NCI-H1092 treated with DMSO at 0.1 percent for 48 hours (cell line): ENCODE measurements at places on chromosomes 7 and 10.

DNA sequence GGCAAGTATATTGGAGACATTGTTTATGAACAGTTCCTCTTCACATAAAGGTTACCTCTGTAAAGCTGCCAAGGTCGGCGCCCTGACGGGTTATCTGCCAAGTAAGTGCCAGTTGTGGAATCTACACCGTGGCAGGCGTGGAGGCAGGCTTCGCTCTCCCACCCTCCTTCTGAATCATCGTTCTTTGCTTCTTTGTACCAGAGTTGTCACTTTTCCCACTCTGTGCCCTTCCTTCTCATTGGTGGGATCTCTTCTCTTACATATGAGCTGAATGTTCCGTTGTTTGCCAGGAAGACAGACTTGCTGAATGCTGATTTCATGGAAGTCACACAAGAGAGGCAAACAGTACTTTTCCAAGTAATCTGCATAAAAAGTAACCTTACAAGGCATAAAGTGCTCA lies 40.6 kb upstream of the PTPRZ1 start:
- peak; percentile 36 for DNase-seq

DNA sequence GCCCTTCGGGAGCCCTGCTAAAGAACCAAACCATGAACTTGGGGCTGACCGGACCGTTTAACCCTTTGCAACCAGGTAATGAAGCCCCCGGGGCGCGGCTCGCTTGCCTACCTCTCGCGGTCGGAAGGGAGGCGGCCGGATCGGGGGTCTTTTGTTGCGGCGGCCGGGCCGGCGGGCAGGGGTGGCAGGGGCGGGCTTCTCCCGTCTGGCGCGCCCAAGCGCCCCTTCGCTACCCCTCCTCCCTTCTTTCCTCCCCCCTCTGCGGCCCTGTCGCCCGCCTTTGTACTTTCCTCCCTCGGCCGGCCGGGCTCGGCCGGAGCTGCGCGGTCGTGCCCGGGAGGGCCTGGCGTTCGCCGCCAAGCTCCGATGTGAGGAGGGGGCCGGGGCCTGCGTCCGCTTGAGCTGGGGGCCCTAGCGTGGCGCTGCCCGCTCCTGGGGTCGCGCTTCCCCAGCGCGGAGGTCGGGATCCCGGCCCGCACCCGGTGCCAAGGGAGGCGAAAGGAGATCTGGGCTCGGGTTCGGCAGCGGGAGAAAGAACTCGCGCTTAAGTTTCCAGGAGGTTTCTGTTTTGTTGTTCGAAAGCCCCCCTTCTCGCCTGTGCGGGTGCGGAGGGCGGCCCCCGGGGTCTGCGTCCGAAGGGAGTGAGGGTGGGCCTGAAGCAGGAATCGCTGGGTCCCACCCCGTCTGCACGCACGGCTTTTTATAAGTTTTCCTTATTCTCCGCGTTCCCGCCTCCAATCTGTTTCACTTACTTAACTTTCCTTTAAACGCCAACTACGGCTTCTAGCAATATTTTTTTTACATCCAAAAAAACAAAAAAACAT lies 436.8 kb upstream of the GALNT17 start:
- peak; percentile 67 for DNase-seq

- DNase-seq, result no peak
Measured at GRCh38 chr7:219581-220150, 27.3 kb downstream of the FAM20C start.

GRCh38 chr10:86569335-86569734 lies 47.7 kb upstream of the WAPL start:
- DNase-seq, result no peak

- peak; percentile 11 for DNase-seq
Measured at GRCh38 chr7:30743371-30744074, 8.4 kb upstream of the INMT start.

DNA sequence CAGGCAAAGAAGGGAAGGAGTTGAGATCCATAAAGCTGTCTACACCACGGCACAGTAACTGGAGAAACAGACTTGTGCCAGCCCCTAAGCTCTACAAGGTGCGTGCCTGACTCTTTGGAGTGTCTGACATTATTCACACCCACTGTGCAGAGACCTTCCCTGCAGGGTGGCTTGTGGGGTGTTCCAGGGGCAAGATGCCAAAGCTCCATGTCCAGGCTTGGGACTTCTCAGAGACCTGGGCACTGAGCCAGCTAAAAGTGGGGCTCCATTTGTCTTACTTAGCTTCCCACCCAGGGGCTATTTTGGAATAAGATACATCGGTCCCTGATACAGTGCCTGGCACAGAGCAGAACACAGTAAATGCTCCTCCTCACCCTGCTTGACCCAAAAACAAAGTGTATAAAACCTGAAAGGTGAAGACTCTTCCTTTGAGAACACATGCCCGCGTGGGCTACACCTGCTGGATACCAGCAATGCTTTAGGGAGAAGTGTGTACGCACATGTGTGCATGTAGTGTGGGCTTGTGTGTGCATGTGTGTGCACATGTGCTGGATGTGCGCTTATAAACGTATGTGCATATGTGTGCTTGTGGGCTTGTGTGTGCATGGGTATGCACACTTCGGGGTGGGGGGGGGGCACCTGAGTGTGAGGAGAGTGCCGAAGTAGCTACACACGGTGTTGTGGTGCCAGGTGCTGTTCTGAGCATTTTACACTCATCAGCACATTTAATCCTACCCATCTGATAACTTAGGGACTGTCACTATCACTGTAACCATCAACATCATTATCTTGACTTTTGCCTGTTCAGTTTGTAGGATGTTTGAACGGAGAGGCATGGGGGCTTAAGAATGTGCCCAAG lies 143.0 kb downstream of the ARHGAP22 start:
- DNase-seq, result no peak

GRCh38 chr7:24963218-24963617 lies 16.8 kb downstream of the OSBPL3 start:
- no peak for DNase-seq

- no peak for DNase-seq
Measured at GRCh38 chr10:23051855-23052331, 43.5 kb upstream of the MSRB2 start.

DNA sequence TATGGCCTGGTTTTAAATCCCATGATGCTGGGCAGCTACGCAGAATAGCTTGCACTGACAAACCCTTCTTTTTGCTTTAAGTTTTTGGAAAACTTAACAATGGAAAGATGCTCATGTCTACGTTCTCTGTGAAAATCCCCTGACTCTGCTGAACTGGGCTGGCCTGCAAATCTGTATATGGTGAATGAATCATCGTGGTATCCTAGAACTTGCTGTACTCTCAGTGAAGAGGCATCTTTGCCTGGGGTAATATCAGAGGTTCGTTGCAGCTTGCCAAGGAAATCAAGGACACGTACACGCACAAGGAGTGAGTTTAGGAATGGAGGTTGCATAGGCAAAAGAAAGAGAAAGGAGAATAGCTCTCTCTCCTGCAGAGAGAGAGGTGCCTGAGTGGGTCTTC lies 382.0 kb upstream of the ADARB2 start:
- DNase-seq, result no peak

- no peak for DNase-seq
Measured at GRCh38 chr10:4931587-4931986, 31.6 kb upstream of the AKR1C1 start.

GRCh38 chr7:47580175-47580706 lies 1.7 kb downstream of the TNS3 start:
- no peak for DNase-seq

GRCh38 chr10:119614686-119615085 lies 17.9 kb upstream of the TIAL1 start:
- no peak for DNase-seq

DNA sequence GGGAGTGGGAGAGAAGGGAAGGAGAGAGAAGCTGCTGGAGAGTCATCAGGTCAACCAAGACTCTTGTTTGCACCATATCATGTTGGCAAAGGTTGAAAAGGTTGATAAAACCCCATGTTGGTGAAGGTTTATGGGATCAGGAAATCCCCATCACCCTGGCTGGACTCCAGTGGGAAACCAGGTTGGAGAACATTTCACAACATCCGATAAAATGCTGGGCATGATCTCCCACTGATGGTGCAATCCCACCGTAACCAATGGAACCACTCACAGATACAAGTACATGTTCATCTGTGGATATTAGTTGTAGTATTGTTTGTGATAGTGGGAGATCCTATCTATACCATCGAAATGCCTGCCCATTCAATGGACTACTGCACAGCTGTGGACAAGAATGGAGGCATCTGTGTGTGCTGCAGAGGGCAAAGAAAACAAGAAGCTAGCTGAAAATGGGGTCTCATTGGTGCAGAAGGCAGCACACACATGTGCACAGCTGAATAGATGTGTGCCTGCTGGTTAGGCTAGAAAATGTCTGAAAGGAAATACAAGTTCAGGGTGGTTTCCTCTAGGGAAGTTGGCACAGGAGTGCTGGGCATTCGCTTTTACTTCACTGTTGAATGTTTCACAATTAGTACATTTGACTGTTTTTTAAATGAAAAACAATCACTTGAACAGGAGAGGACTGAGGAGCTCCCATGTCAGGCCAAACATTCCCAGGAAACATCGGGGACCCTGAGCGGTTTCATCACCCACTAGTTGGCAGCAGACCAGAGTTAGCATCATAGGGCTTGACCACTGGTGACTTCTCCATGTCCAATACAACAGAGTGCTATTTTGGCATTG lies 80.4 kb upstream of the MGMT start:
- no peak for DNase-seq

- DNase-seq, result no peak
Measured at GRCh38 chr7:49324707-49325106, 400.4 kb downstream of the CDC14C start.

GRCh38 chr7:155962191-155962967 lies 150.1 kb upstream of the SHH start:
- no peak for DNase-seq

GRCh38 chr7:18702071-18702829 lies 206.7 kb downstream of the HDAC9 start:
- no peak for DNase-seq

GRCh38 chr7:29893351-29893965 lies 87.2 kb downstream of the WIPF3 start:
- no peak for DNase-seq

DNA sequence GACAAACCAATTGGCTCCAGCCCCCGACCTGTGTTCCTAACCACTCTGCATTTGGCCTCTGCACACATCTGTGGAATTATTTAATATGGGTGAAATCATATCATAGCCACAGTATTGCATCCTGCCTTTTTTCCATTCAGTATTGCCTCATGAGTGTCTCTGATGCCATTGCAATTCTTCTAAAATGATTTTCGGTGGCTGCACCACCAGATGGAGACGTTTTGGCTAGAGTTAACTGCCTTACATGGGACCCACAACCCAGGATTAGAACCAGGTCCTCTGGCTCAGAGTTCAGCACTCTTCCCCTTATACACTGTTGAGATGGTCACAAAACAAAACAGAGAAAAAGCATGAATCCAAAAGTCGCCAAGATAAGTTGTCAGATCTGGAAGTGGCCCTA lies 180.8 kb downstream of the EMX2 start:
- DNase-seq, result no peak

GRCh38 chr7:152759949-152760853 lies 649 bp downstream of the ACTR3B start:
- DNase-seq, result peak; percentile 61

GRCh38 chr10:82796510-82796909 lies 921.5 kb downstream of the NRG3 start:
- DNase-seq, result no peak

DNA sequence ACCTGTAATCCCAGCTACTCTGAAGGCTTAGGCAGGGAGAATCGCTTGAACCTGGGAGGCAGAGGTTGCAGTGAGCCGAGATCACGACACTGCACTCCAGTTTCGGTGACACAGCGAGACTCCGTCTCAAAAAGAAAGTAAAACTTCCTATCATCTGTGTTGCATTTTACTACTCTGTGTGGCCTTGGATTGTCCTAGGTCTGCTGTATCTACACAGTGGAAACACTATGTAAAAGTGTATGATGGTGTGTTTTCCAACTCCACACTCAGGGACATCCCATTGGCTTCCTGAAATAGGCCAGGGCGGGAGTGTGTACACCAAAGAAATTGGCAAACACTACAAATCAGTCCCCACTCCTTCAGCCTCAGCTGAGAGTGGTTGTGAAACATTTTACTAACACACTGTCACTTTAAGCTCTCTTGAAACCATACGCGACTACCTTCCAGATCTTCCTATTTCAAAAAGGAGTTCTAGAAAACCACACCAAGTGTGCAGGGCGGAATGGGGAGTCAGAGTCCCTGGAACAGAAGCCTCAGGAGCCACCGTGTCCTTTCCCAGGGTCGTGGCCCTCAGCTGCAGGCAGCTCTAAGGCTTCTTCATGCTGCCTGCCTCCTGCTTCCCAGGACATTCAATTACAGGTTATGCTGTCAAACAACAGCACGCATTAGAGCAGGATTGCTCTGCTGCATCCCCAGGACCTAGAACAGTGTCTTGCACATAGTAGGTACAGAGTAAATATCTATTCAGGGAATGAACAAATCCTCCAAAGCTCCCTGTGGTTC lies 275.4 kb downstream of the PARD3 start:
- no peak for DNase-seq

DNA sequence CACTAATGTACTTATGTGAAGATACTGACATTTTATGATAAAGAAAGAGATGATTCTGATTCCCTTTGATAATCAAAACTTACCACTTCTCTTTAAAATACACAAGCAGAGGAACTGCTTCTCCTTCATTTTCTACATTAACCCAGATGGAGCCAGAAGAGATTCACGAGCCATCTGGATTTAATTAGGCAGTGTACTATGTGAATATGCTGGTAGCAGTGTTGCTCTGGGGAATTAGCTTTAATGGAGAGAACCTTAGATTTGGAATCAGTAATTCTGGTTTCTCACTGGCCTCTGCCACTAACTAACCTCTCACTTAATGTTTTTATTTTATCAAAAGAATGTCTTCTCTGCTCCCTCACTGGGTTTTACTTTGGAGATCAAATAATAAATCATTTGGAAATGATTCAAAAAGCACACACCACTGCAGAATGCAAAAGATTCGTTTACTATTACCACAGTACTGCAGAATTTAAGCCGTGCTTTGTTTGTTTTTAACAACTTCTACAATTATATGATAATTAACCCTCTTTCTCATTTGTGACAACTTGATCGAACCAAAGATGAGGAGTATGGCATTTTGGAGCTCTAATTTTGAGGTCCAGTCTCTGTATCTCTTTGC lies 77.5 kb upstream of the PHYHIPL start:
- peak; percentile 26 for DNase-seq

- no peak for DNase-seq
Measured at GRCh38 chr10:95664543-95664942, 8.0 kb upstream of the ALDH18A1 start.

DNA sequence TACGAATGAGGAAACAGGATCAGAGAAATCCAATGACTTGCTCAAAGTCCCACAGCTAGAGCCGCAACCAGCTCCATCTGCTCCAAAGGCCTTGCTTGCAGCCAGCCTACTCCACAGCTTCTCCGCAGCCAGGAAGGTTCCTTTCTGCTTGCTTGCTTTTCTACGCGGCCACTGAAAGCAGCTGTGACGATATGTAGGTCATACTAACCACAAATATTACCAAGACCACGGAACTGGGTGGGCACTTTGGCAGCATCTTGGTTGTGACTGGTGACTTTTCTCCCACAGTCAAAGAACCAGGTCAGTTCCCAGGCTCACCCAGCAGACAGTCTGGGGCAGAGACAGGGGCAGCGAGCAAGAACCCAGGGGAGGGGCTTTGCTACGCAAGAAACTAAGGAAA lies 86.4 kb downstream of the FAM53B start:
- DNase-seq, result no peak

GRCh38 chr10:109430799-109431198 lies 492.5 kb downstream of the XPNPEP1 start:
- no peak for DNase-seq
